Inflammatory macrophage treated with lipopolysaccharide for 1 hour (primary cell): ENCODE measurements at places on chromosomes 12 and 14.

- DNase-seq = no peak
Measured at GRCh38 chr12:58850826-58851225, 69.5 kb downstream of the LRIG3 start.

- DNase-seq = no peak
Measured at GRCh38 chr14:102469261-102469660, 40.3 kb downstream of the ANKRD9 start.

DNA sequence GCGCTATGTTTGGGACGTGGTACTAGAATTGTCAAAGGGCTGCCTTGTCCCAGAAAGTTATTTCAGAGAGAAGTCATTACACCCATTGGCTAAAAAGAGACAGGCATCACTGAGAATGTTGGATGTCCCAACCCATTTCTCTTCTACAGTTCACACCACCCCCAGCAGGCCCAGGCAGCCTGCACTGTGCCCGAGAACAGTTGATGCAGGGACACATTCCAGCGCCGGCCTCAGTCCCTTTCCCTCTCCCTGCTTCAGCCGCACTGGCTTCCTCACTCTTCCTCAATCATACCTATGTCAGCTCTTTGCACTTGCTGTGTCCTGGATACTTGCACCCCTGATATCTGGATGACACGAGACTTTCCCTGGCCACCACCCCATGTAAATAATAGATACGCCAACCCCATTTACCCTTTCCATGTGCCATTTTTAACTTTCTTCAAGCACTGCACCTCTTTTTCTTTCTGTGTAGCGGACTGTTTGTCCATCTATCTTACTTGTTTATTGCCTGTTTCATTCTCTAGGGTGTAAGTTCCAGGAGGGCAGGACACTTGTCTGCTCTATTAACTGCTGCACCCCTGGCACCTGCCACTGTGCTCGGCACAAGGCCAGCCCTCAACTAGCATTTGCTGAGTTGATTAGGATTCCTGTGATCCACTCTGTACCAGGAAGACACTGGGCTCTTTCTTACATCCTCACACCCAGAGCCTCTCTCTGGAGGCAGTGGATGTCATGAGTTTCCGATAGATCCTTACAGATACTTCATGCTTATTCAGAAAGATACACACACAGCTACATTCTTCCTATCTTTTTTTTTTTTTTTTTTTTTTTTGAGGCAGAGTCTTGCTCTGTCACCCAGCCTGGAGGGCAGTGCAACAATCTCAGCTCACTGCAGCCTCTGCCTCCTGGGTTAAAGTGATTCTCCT is 76.6 kb upstream of the CEP83 start:
- DNase-seq = no peak

DNA sequence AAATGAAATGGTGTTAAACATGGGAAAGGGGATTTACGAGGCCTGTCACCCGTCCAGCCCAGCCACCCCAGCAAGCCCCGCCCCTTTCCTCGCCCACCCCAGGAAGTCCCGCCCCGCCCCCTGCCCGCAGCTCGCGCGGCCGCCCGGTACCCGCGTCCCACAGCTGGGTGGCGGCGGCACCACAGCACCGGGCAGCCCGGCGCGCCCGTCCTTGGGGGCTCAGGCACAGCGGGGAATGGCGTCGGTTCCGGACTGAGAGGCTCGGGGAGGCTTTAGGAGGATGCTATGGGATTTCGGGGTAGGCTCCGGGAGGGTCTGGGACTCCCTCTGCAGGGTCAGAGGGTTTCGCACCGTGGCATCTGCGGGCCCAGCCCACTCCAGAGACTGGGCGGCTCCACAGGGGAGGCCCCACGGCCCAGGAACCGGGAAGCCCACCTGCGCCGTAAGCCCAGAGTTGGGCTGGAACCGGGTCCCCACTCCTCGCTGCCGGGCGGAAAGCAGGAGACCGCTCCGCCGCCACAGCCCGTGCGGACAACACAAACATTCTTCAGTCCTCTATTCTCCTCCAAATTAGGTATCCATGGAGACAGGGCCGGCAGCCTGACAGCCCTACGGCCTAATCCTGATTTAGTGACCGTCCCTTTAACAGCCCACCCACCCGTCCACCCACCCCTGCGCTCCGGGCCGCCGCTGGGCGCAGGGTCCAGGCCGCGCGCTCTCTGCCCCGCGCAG is 1.4 kb downstream of the FIGNL2 start:
- DNase-seq = peak; percentile 26

GRCh38 chr14:56664811-56665421 is 85.3 kb downstream of the TMEM260 start:
- no peak for DNase-seq

DNA sequence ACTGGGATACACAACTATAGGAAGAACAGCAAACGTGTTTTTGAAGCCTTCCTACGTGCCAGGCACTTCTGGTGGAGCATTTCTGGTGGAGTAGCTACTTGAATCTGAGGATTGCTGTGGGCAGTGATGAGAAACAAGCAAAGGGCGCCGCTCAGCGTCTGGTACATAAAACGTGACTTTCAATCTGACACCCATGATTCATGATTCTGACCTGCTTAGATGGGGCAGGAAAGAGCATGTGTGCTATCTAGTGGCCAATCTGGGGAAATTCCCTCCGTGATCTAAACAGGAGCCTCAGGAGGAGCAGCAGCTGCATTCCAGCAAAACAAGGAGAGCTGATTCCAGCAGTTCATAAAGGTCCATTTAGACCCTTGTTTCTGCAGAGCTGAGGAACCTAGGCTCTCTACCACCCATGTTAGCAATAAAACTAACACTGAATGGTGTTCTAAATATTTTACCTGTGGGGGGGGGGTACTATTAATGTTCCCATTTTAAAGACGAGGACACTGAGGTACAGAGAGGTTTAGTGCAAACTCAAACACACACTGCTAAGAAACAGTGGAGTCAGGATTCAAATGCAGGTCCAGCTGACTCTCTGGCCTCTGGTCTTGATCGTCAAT is 37.8 kb downstream of the PAH start:
- DNase-seq = no peak

DNA sequence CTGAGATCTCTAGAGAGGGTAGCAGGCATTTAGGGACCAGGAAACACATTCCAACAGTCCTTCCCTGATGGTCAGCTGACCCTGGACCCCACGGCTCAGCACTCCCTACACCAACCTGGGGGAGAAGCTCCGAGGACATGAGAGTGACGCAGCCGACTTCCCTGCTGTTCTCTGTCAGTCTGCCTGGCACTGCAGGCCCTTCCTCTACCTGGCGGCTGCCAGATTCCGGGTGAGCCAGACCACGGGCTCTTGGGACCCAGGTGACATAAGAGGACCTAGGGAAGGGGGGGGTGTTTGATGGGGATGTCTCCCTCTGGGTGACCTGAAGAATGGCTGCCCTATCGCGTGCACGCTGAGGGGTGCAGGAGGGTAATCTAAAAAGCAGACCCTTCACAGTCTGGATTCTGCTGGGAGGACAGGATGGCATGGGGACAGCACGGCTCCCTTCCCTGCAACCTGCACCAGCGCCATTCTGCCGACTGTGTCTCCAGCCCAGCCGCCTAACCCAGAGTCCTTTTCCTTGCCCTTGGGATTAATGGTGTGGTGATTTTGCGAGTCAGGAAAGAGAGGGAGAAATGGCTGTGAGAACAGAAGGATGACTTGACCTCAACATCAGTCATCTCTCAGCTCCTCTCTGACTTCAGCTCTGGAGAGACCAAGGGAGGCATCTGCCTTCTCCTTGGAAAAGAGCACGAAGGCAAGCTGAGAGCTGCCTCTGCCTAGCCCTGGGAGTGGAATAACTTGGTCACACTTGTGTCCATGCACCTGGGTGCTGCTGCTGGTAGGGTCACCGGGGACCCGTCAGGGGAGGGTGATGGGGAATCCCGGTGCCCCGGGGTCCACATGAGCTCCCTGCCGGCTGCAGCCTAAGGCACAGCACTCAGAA is 158.5 kb downstream of the CALM1 start:
- DNase-seq = no peak

- DNase-seq = no peak
Measured at GRCh38 chr14:65937079-65937959, 524.8 kb downstream of the FUT8 start.

DNA sequence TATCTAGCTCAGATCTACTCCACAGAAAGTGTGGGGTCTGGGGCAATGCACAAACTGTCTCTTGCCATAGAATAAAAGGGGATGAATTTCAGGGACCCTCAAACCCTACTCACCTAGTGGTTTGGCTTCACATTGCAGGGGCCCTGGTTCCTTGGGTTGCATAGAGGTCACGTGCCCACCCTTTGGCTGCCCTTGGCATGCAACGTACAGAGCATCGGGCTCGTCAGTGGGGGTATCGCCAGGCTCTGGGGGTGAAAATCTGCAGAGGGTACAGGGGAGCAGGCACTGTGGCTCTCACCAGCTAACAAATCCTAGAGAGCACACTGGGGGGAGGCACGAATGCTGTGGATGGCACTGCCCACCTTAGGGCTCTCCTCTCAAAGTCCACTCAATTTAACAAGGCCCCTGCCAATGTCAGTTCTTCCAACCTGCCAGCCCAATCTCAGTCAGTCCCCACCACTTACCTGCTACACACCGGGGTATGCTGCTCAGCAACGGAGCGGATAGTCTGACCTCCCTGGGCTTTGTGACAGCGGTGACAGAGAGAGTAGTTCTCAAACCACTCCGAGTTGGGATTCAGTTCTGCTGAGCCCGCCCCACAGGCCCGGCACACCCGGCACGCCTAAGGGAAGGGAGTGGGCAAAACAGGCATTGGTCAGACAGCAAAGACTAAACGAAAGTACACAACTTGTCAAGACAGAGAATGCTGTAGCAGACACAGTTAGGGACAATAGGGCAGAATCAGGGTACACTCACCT is 8.0 kb downstream of the KMT2D start:
- no peak for DNase-seq

DNA sequence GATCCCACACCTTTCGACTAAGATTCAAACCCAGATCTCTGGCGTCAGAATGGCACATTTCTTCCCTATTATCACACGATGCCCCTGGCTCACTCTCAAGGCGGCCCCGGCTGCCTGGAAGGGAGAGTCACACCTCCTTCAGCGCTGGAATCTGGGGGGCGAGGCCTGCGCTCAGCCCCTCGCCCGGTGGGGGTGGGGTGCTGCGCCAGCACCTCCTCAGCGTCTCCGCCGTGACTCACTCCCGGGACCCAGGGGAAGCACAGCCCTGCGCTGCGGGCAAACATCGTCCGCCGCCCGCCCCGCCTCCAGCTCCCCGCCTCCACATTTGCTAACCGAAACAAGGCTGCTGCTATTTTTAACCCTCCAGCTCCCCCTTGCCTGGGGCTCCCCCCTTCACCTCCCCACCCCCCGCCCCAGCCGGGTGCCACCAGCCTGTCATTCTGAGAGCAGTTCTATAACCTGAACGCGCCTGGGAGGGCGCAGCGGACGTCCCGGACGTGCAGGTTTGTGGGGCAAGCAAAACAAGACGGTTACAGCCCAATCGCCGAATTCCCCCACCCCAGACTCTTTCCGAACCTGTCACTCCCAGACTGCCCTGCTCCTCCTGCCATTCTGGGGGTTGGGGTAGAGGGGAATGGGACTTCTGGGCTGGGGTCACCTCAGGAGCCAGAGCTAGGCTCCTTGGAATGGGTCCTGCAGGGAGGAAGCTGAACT is 6.7 kb downstream of the HDAC7 start:
- DNase-seq = peak; percentile 91

DNA sequence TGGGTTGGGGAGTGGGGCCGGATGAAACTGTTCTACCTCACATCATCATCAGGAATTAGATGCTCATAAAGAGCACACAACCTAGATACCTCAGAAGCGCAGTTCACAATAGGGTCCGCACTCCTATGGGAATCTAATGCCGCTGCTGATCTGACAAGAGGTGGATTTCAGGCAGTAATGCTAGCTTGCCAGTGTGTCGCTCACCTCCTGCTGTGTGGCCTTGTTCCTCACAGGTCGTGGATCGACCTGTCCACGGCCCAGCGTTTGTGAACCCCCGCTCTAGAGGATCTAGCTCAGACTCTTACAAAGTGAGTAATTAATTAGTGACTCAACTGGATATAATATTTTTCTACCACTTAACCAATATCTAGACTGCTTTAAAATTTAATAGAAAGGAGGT is 5.8 kb downstream of the PPP1R12A start:
- no peak for DNase-seq

- no peak for DNase-seq
Measured at GRCh38 chr14:36171607-36172006, 4.9 kb downstream of the PTCSC3 start.

- no peak for DNase-seq
Measured at GRCh38 chr12:55707841-55708694, at the start of gene ITGA7. ITGA7 (minus strand) TSS chr12:55707904; CDS start chr12:55707682, 222 bp downstream.

GRCh38 chr12:110249716-110250225 is 31.3 kb upstream of the ATP2A2 start:
- DNase-seq = no peak

GRCh38 chr12:29792132-29792531 is 8.4 kb upstream of the TMTC1 start:
- DNase-seq = no peak

GRCh38 chr14:29390081-29390832 is 537.4 kb downstream of the PRKD1 start:
- no peak for DNase-seq

- no peak for DNase-seq
Measured at GRCh38 chr14:101498526-101498860, 62.8 kb upstream of the DIO3 start.

DNA sequence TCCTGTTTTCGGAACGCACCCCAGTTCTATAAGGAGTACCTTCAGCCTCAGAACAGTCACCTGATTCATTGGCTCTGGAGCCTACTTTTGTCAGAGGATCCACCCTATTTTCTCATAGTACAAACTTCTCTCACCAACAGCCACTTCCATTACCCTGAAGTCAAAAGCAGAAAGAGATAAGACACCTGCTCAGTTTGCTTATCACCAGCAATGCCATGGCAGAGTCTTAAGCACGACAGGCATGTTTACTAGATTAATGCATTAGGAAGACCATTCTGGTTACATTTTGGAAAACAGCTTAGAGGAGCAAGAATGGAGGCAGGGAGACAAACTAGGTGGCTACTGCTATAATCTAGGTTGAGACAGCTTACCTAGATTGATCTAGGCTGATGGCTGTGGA is 67.7 kb downstream of the GXYLT1 start:
- DNase-seq = no peak

DNA sequence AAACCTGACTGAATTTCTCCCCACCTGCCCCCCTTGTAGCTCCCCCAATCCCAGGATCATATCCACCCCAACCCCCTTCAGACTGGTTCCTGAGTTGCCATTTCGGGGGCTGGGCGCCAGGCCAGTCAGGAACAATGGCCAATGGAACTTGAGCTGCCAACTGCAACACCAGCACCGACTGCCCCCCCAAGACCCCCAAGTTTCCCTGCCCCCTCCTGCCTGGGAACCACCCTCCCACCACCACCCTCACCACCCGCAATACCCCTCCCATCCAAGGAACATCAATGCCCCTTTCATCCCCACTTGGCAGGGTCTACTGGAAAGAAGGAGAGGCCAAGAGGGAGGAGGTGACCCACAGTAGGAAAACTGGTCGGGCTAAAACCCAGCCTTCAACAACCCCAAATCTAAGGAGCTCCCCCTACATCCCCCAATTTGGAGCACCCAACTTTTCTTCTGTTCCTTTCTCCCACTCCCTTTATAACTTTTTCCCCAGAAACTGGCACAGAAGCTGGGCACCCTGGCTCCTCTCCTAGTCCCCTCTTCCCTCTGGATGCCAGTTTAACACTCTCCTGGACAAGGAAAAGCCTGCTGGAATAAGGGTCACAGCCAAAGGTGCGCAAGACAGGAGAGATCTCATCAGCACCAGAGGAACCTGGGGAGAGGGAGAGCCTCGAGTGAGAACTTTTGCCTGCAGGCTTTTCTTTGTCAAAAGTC is 1.6 kb upstream of the NDRG2 start:
- DNase-seq = no peak
